ENCODE measurements at places on chromosomes 2 and 18.

GRCh38 chr2:109554758-109555157, 59.0 kb downstream of the SEPTIN10 start:
- no peak for DNase-seq

- DNase-seq = no peak
Observed at GRCh38 chr2:72367530-72368225, 220.0 kb upstream of the CYP26B1 start.

GRCh38 chr2:65027616-65028244, 28.5 kb upstream of the CEP68 start:
- no peak for DNase-seq

DNA sequence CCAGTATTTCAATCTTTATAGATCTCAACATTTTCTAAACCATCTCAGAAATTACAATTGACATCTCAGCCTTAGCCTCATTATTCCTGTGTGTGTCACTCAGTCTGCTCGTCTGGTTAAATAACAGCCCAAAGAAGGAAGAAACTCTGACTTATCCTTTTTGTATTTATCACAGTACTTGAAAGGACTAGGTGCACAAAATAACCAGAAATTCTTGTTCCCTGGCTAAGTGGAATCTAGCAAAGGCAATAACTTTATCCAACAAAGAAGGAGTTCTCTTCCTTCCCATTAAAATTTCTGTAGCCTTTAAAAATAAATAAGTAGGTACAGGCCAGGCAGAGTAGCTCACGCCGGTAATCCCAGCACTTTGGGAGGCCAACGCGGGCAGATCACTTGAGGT, 139.9 kb upstream of the PID1 start:
- no peak for DNase-seq

DNA sequence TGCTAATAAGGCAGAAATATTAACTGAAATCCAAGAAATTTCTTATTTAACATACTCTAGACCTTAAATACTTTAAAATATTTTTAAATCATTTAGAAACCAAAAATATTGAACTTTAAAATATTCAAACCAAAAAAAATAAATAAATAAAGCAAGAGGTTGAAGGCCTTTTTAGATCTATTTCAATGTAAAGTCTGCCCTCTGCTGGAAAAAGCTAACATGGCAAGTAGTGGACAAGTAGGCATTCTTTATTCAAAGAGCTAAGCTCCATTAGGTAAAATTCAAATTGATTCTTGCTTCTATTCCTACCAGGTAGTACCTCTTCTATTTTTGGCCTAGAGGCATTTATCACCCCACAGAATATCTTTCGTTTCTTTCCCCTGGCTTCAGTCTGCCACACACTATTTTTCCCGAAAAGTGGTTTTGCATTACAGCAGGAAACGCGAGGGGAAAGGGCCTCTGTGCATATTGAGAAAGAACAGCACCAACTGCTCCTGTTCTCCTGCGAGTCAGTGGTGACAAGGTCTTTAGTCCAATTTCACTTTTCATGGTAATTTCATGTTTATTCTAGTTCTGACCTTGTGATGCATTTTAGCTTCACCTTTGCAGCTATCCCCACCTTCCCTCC, 20.4 kb downstream of the IFIH1 start:
- peak; percentile 77 for DNase-seq

- no peak for DNase-seq
Observed at GRCh38 chr18:8609659-8610458, 622 bp downstream of the RAB12 start.

- peak; percentile 44 for DNase-seq
Observed at GRCh38 chr2:58376592-58376991, 135.5 kb upstream of the FANCL start.

- DNase-seq = no peak
Observed at GRCh38 chr2:74373221-74373676, 6.9 kb downstream of the DCTN1 start.

GRCh38 chr2:212901604-212902275, 249.7 kb downstream of the IKZF2 start:
- no peak for DNase-seq

DNA sequence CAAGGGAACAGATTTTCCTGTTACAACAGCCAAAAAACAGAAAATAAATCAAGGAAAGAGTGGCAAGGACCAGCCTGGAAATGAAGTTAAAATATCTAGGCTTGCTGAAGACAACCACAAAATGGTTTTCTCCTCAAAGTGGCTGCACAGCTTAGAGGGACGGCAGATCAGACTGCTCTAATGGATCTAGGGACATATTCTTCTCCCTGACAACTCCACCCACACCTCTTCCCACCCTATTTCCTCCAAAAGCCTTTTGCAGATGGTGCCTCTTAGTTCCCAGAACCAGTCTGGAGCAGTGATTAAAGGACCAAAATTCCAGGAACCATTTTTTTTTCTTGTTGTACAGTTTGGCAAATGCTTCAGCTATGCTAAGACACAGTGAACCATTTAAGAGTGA, 220.2 kb upstream of the SIX2 start:
- DNase-seq = no peak

Data from activated CD4-positive, alpha-beta T cell treated with anti-CD3 and anti-CD28 coated beads, Interleukin-2, amount 50 U/mL, for 16 hours (primary cell).